Transverse colon (tissue), 4 donors: ENCODE measurements at places on chromosomes 7 and 10. TPM values are rescaled to one million over a fixed set of nuclear protein-coding genes. Genes with fewer than 3 reads are reported as not detected.

SFTPA2 gene
- 2.9 TPM for total RNA-seq

SPDYE1 gene
- not detected for total RNA-seq

TWIST1 gene
- not detected for total RNA-seq

LIPM gene
- total RNA-seq, result not detected

ANTXRL gene
- total RNA-seq, result not detected

CREB5 gene
- 12.2 TPM for total RNA-seq

TMEM273 gene
- total RNA-seq, result 4.8 TPM
